Neuronal stem cell (in vitro differentiated cells): ENCODE measurements at places on chromosomes 7 and 10.

DNA sequence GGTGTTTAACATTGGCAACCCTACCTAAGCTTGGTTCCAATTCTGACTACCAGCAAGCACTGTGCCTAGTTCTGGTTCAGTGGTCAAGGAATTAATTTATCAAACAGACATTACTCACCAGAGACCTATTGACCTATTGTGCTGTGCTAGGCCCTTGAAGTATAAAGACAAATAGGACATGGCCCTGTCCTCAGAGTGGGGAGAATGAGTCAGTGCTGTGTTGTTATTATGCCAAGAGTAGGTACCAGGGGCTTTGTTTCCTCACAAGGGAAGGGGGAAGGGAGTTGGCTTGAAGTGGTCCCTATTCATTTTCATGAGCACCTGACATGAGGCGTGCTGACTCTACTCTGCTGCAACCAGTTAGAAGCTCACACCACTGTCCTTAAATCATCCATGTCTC lies 62.6 kb upstream of the PLPP4 start:
- no peak for DNase-seq

DNA sequence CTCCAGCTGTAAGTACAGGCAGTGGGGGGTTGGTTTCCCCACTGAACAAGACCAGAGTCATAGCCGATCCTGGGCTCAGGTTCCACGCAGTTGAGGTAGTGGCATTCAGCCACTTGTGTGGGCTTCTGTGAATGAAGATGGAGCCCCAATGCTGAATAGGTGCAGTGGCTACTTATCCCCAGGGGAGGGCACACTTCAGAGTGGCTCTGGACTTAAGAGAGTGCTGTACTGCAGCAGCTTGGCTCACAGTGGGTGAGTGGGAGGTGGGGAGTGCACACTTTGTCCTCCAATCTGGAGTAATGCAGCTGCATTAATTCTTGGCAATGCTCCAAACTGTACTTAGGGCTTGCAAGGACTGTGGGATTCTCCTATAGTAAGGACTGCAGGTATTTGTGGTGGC lies 81.9 kb downstream of the BUB3 start:
- DNase-seq: no peak

GRCh38 chr7:1489336-1489735 lies 14.9 kb downstream of the INTS1 start:
- no peak for DNase-seq

DNA sequence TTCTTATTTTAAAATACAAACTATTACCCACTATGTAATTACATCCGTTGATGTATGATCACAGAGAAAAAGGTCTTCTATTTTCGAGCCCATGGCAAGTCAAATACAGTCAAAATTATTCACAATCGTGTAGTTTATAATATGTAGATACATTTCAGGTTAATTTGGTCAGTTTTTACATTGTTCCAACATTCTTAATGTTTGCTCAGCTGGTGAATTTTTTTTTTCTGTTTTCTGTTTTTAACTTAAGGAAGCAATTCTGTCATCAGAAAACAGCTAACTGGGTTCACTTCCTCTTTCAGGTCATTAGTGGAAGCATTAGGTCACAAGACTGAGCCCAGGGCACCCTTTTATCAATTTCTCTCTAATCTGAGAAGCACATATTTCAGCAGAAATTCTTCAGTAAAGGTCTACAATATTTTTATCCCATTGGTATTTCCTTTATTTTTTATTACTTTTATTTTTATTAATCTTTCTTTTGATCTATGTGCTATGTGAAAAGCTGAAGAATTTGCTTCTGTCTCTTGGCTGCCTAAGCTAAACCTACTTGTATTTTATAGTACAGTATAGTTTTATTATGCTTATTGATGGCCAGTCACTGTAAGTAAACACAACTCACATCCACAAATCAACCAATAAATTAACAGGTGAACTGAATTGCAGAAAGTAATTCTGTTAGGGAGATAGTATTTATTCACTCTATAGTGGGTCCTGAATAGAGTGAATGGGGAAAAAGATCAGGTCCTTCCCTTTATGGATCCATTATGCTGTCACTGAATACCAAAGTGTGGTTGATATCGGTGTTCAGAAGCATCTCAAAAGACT lies 84.6 kb downstream of the ICA1 start:
- DNase-seq: no peak

DNA sequence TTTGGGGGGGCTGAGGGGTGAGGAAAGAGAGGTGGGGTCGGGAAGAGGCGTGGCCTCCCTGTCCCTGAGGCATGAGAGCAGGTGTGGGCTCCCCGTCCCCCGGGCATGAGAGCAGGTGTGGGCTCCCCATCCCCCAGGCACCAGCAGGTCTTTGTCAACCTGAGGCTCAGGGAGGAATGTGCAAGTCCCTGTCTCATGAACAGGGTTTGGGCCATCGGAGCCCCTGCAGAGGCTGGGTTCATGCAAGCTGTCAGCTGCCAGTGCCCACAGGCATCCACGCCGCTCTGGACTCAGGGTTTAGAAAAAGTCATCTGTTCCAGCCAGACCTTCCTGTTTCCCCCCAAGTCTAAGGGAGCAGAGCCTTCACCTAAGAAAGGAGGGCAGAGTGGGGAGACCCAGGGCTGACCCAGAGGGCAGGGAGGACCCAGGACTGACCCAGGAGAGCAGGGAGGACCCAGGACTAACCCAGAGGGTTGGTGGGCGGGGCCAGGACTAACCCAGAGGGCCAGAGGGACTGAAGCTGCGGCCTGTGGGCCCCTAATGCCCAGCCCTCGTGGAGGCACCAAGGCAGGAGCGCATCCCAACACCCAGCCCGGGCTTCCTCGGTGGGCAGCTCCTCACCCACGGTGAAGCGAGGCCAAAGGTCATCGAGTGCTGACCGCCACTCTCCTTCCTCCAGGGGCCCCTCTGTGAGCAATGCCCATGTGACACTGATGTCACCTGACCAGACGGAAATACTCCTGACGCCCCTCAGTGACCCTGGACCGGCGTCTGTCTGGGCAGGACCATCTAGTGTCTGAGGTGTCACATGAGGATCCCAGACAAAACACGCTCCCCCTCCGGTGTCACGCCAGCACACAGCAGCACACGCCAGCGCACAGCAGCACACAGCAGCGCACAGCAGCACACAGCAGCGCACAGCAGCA lies 28.9 kb upstream of the GPR146 start:
- DNase-seq: no peak

DNA sequence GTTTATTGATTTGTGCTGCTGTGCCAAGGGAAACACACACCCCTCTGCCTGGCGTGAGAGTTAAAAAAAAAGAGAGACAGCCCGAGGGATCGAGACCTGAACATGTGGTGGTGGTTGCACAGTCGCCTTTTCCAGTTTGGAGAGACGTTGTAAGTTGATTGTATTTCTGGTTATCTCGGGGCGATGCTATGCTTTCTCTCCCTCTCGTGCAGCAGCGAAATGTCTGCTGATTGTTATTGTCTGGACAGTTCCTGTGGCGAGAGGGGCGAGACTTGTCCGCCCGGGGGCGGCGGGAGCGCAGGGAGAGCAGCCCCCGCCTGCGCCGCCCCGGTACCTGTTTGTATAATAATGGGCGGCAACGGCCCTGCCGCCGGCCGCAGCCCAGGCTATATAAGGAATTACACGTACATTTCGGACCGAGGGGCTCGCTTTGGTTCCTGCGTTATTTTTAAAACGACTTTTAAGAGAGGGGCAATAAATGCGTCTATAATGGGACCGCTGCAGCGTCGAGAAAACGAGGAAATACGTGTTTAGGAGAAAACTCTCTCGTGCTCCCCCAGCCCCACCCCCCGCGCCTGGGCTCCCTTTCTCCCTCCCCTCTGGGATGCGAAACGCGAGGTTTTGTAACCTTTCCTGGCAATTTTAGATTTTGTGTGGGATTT lies 1.7 kb downstream of the ZEB1 start:
- DNase-seq: peak; percentile 40
